ENCODE measurements at places on chromosomes 1 and 21.

GRCh38 chr1:225435487-225435886 is 7.6 kb upstream of the LBR start:
- no peaks in the 10 kb centered on the region for H3K4me1 ChIP-seq
- no peaks in the 10 kb centered on the region for H3K36me3 ChIP-seq
- DNase-seq, result no peak
- H3K4me3 ChIP-seq, result no peak overlapping the region
- no peak overlapping the region for H3K27ac ChIP-seq

DNA sequence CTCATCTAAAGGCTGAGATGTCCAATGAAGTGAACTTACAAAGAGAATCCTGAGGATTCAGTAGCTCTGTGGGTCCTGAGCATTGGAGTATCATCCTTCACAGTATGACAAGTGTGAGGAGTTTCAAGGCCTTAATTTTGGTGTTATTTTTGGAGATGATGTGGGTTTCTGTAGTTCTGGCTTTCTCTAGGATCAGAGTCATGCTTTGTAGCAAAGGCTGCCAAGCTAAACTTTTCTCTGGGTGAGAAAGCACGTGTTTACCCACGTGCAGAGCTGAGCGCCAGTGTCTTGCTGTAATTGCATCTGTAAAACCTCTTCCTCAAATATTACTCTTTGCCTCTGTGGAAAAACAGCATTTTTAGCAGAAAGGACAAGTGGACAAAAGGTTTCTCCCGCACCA is 387.8 kb upstream of the LYPLAL1 start:
- H3K27me3 ChIP-seq, result no peaks in the 10 kb centered on the region
- H3K4me1 ChIP-seq, result peaks cover 6% of the 10 kb centered on the region
- no peak overlapping the region for H3K27ac ChIP-seq
- H3K4me3 ChIP-seq, result no peak overlapping the region
- DNase-seq, result peak; percentile 25
- peaks cover 4% of the 10 kb centered on the region for H3K36me3 ChIP-seq

DNA sequence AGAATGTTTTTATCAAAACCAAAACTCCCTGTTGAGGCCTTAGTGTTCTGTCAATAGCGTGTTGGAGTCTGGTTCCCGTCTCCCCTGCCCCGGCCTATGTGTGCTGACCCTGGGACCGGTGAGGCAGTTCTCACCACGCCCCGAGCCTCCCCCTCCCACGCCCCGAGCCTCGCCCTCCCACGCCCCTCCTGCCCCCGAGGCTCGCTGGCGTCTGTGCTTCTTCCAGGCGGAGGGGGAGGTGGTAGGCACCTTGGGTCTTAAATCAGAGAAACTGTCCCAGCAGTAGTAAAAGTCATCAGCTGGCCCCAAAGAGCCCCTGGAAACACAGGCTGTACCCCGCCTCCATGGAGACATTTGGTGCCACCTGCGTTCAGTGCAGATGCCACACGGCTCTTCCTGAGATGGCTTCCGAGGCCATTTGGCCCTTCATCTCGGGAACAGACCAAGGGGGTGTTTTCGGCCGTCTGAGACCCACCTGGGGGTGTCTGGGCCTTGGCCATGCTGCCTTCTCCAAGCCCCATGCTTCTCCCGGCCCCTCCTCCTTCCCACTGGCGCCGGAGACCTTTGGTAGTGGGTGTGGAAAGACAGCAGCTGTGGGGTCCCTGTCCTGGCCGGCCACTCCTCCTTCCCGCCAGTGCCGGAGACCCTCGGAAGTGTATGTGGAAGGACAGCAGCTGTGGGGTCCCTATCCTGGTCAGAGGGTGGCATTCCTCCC is 44.7 kb downstream of the SKI start:
- peaks cover 8% of the 10 kb centered on the region for H3K36me3 ChIP-seq
- H3K4me1 ChIP-seq, result peaks cover 26% of the 10 kb centered on the region
- peaks cover 3% of the 10 kb centered on the region for H3K27me3 ChIP-seq
- H3K4me3 ChIP-seq, result no peak overlapping the region

GRCh38 chr1:91567583-91567982 is 66.9 kb downstream of the CDC7 start:
- peaks cover 9% of the 10 kb centered on the region for H3K36me3 ChIP-seq
- no peak overlapping the region for H3K27ac ChIP-seq
- H3K27me3 ChIP-seq, result peaks cover 1% of the 10 kb centered on the region
- DNase-seq, result no peak
- no peak overlapping the region for H3K4me3 ChIP-seq
- H3K4me1 ChIP-seq, result peaks cover 36% of the 10 kb centered on the region

- H3K4me3 ChIP-seq, result no peak overlapping the region
- no peaks in the 10 kb centered on the region for H3K4me1 ChIP-seq
- peaks cover 3% of the 10 kb centered on the region for H3K27me3 ChIP-seq
- DNase-seq, result no peak
- H3K27ac ChIP-seq, result no peak overlapping the region
- no peaks in the 10 kb centered on the region for H3K36me3 ChIP-seq
These were observed 391.0 kb upstream of the PROX1 start for GRCh38 chr1:213596729-213597128.

Data from HFFc6 (cell line).